ENCODE measurements at places on chromosomes 2 and 18. TPM values are rescaled to one million over a fixed set of nuclear protein-coding genes. Genes with fewer than 3 reads are reported as not detected.
A peak's percentile ranks its signal among the peaks of the same experiment; 100 is the strongest.

- H3K36me3 ChIP-seq, result peaks cover 26% of the 10 kb centered on the region
- no peaks in the 10 kb centered on the region for H3K27me3 ChIP-seq
- H3K4me1 ChIP-seq, result peaks cover 31% of the 10 kb centered on the region
Observed at GRCh38 chr2:127859712-127860085, 1.7 kb upstream of the POLR2D start.

DNA sequence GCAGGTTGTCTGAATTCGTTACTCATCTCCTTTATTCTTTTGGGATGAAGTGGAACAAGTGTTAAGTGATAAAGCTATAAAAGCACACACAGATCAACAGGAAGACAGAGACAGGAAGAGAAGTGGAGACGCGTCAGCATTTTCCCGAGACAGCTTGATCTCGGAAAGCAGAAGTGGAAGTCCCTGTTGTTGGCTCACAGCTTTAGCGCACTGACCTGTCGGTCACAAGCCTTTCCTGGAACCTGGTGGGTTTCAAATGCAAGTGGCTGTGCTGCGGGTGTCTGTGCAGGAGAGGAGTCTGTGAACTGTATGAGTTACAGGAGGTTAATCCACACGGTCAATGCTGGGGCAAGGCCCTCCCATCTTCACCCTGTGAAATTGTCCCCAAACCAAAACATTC lies 116.6 kb upstream of the PELI1 start:
- peak; percentile 48 for DNase-seq
- no peak overlapping the region for H3K4me3 ChIP-seq
- H3K36me3 ChIP-seq, result no peaks in the 10 kb centered on the region
- H3K4me1 ChIP-seq, result no peaks in the 10 kb centered on the region
- H3K27me3 ChIP-seq, result no peaks in the 10 kb centered on the region

GRCh38 chr18:79698668-79699335 lies 19.2 kb downstream of the CTDP1 start:
- DNase-seq, result no peak
- no peaks in the 10 kb centered on the region for H3K27me3 ChIP-seq
- H3K27ac ChIP-seq, result no peak overlapping the region
- H3K36me3 ChIP-seq, result peaks cover 50% of the 10 kb centered on the region

DNA sequence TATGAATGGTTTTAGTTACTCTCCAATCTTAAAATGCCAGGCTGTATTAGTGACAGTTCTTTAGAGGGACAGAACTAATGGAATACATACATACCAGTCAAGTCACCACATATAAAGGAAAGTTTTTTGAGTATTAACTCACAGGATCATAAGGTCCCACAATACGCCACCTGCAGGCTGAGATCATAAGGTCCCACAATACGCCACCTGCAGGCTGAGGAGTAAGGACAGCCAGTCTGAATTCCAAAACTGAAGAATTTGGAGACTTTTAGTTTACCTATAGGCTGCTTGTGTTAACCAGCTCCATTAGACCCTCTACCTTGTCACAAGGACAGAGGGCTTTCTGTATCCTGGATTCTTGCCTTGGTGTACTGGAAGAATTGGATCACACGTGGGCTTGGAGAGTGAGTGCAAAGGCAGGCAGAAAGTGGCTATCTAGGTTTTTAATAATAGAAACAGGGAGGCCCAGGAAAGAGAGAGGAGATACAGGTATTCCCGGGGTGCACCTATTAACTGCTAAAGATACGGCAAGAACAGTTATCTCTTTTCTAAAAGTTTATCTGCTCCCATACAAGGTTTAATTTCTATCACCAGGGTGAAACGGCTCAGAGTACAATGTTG lies 234.9 kb upstream of the CYRIA start:
- H3K27ac ChIP-seq, result no peak overlapping the region
- no peak overlapping the region for H3K4me3 ChIP-seq
- no peaks in the 10 kb centered on the region for H3K36me3 ChIP-seq

DNA sequence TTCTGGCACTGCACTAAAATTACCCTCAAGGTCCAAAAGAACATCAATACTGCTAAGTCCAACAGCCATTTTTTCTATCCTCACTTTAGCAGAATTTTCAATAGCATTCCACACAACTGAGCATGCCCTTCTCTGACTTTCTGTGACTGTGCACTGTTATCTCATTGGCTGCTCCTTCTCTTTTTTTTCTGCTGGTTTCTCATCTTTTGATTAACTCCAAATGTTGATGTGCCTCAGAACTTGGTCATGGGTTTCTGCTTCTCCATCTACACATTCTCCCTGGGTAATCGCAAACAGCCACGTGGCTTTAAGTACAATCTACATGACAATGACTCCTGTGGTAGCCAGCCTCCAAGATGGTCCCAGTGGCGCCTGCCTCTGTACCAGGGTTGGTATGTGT lies 75.0 kb upstream of the CD226 start:
- H3K4me1 ChIP-seq, result no peaks in the 10 kb centered on the region
- H3K27me3 ChIP-seq, result no peaks in the 10 kb centered on the region
- H3K27ac ChIP-seq, result no peak overlapping the region
- H3K4me3 ChIP-seq, result no peak overlapping the region

DNA sequence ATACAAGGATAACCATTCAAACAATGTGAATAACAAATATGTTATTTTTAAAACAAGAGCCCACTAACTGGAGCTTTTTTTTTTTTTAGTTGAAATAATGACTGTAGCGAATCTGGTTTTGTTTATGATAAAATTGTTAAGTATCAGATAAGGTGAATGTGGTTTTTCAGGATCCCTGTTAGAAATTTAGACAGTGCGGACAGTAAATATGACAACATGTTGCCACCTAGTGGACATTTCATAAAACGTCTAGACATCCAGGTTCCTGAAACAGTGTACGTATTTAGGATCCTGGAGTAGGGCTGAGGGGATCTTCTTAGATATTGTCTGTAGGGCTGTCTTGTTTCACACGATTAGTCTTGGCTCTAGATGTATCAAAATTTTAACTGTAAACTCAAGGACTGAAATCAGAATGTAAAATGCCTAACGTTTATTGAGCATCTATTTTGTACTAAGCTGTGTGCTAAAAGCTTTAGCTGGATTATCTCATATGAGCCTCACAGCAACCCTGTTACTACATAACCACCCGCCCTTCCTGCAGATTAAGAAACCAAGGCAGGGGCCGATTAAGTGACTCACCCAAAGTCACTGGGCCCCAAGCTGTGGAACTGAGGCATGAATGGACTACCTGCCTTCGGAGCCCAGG lies 23.9 kb upstream of the CCDC68 start:
- no peaks in the 10 kb centered on the region for H3K4me1 ChIP-seq
- no peak overlapping the region for H3K27ac ChIP-seq
- no peak overlapping the region for H3K4me3 ChIP-seq
- DNase-seq, result peak; percentile 82
- no peaks in the 10 kb centered on the region for H3K27me3 ChIP-seq
- H3K36me3 ChIP-seq, result no peaks in the 10 kb centered on the region

Gene RIT2
- total RNA-seq, result not detected

Gene ZNF519
- total RNA-seq, result 17.4 TPM

Measured in stomach (tissue), 19 donors.